DMS 273 treated with DMSO at 0.1 percent for 48 hours (cell line): ENCODE measurements at places on chromosomes 16 and 17.

DNA sequence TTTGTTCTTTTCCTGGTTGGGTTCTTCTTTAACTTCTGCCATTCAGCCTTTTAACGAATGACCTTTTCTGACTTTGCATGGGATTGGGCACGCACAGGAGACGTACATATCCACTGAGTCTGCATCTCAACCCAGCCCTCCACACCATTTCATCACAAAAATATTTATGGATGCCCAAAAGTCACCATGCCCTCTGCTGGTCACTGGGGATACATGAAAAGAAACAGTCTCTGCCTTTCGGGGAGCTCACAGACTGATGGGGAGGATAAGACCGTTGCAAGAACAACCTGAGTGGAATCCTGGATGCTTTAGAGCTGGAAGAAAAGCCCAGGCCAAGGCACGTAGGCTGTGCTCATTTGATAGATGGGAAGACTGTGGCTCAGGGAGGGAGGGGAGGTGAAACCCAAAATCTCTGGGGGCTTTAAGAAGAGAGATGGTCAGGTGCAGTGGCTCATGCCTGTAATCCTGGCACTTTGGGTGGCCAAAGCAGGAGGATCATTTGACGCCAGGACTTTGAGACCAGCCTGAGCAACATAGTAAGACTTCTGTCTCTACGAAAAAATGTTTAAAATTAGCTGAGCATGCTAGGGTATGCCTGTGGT is 7.9 kb upstream of the MT2A start:
- no peak for DNase-seq

GRCh38 chr17:78341559-78342448 is 18.1 kb downstream of the SOCS3 start:
- DNase-seq: no peak

DNA sequence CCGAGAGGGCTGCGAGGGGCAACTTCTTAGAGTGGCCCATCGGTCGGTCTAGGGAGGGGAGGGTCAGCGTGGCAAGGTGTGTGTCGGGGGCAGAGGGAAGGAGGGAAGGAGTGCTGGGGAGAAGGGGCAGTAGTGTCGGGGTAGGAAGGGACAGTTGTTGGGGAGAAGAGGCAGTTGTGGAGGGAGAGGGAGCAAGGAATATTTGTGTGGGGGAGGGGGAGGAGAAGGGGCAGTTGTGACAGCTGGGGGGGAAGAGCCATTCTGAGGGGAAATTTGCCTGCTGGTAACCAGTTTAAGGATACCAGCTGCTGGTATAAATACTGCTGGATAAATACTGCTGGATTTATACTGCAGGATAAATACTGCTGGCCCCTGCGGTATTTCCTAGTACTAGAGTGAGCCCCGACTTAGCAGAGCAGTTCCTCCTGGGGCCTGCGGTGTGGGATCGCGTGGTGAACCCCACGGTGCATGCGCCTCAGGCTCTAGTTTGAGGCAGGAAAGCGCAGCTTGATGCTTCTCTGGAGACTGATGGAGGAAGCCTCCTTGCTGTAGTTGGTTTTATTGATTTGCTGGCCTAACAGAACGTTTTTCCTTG is 309 bp downstream of the DNAH2 start:
- DNase-seq: peak; percentile 36

GRCh38 chr17:29394761-29395160 is 4.6 kb downstream of the TAOK1 start:
- DNase-seq: no peak

- DNase-seq: no peak
These were observed 33.7 kb upstream of the CDH15 start for GRCh38 chr16:89137666-89138512.

DNA sequence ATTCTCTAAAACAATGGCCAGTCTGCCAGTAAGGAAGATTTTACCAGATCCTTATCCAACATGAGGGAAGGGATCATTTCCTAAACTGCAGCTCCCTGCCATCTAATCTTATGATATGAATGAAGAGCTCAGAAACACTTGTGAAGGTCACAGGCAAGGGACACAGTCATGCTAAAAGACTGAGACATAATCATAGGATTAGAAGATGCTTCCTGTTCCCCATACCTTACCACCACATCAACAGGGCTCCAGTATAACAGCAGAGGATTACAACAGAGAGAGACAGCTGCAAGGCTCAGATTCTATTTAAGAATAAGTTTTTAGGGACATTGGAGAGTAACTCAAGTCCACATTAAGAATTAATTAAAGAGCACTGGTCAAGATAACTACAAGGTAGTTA is 93.3 kb downstream of the BRIP1 start:
- DNase-seq: no peak

GRCh38 chr17:44132275-44132821 is 8.9 kb upstream of the HDAC5 start:
- DNase-seq: no peak

DNA sequence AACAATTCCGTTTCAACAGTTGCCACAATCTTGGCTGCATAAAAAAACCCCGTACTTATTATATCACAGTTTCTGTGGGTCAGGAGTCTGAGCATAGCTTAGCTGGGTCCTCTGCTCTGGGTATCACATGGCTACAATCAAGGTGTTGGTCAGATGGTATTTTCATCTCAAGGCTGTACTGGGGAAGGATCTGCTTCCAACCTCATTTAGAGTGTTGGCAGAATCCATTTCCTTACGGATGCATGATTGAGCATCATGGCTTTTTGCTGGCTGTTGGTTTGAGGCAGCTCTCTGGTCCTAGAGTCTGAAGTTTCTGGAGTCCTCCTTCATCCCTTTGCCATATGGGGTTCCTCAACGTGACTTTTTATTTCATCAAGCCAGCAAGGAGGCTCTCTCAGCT is 177.0 kb downstream of the HAPSTR1 start:
- no peak for DNase-seq

DNA sequence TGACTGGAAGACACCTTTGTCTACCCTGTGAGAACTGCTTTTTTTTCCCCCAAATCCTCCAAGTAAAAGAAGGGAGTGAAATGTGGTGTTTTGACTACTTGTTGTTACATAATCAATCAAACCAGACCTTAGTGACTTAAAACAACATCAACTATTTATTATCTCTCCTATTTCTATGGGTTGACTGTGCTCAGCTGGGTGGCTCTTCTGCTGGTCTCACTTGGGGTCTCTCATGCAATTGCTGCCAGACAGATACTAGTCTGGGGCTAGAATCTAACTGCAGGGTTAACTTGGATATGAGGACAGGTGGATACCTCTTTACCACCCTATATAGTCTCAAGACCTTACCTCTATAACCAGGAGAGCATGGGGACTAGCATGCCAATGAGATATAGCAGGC is 141.3 kb downstream of the SALL1 start:
- DNase-seq: no peak

DNA sequence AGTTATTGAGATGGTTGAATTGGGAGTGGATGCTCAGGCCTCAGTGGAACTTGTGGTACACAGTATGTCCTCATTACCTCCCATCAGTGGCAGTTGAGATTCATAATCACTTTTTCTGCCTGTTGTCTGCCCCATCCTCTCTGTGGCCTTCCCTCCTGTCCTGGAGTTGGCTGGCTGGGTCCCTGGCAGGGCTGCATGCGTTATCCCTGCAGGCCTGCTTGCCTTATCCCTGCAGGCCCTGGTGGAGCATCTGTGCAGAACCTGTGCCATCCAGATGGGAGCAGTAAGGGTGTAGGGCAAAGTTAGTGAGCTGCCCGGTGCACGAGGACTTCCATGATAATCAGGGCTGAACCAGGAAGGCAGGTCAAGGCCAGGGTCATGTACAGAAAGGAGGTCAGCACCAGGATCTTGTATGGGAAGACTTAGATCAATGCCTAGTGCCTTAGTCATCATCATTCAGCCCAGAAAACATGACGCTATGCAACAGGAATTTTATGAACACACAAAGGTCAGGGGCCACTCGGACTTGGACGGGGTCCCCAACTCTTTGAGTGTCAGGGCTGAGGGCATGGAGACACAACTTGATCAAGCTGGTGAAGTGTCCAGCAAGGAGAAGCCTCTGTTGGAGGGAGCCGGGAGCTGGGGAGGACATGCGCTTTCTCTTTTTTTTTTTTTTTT is 47.2 kb downstream of the ABCC1 start:
- no peak for DNase-seq

GRCh38 chr16:3949287-3949686 is 68.8 kb upstream of the CREBBP start:
- no peak for DNase-seq

DNA sequence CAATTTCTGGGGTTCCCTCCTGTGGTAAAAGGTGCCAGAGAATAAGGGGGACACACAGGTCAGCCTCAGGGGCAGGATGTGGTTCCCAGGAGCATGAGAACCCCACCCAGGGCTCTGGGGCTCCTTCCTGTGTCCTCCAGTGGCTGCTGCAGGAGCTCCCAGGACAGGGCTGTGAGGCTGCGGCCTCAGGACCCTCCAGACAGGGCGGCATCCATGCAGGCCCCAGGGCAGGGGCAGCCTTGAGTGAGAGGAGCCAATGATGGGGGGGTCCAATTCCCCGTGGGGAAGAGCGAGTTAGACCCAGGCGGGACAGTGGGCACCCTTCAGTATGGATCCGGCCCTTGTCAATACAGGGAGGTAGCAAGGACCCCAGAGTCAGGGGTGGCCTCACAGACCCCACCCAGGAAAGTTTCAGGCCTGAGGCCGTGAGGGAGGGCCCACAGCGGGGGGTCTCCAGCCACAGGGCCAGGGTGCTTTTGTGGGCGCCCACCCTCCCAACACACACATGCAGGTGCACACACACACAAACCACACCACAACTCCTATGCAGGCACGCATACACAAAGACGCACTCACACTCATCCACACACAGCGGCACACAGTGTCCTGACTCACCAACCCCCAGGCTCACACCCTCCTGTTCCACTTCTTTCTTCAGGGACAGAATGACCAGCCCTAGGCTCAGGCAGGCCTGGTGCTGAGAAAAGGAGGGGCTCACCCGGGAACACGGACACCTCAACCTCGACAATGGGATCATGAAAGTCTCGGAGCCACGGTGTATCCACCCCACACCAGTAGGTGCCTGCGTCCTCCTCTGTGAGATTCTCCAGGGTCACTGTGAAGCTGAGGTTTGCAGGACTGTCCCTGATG is 1.8 kb downstream of the CD300C start:
- DNase-seq: no peak

DNA sequence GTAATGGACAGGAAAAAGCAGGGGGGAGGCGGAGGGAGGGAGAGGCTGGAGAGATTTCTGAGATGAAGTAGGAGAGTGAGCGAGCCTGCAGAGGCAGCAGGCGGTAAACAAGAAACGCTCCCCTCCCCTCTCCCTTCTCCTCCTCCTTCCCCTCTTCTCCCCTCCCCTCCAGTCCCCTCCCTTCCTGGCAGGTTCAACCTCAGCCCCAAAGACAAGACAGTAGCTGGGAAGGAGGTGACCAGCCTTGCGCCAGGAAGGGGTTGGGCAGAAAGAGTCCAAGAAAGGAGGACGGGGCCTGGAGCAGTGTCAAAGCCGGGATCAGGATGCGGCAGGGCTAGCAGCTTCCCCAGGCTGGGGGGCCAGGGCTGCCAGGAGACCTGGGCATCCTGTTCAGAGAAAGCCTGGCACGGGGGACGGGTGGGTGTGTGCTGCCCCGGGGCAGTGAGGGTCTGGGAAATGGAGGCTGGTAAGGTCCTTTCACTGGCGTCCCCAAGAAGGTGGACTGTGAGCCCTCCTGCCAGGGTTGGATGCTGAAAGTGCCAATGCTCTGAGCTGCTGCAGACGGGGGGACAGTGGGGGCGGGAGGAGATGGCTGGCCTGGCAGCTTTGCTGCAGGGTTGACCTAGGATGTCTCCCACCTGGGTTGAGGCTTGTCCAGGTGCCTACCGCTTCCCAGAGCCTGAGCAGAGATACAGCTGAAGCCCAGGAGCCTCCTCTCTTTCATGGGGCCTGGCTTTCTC is 261.6 kb upstream of the TNRC6C start:
- no peak for DNase-seq

DNA sequence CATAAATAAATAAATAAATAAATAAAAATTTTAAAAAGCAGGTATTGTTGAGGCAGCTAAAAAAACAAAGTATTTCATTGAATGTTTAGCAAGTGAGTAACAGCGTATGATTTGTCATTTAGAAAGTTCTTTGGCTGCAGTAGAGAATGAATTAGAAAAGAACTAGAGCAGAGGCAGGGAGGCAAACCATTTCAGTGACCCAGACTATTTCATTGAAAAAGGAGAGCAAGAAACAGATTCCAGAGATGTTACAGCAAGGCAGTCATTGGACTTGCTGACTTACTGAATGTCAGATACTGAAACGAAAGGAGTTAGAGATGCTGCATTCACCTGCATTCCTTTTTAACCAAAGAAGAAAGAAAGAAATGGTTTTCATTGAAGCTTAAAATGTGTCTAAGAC is 105.5 kb upstream of the HLF start:
- DNase-seq: no peak

- no peak for DNase-seq
These were observed 117.9 kb upstream of the AXIN2 start for GRCh38 chr17:65679165-65679845.

DNA sequence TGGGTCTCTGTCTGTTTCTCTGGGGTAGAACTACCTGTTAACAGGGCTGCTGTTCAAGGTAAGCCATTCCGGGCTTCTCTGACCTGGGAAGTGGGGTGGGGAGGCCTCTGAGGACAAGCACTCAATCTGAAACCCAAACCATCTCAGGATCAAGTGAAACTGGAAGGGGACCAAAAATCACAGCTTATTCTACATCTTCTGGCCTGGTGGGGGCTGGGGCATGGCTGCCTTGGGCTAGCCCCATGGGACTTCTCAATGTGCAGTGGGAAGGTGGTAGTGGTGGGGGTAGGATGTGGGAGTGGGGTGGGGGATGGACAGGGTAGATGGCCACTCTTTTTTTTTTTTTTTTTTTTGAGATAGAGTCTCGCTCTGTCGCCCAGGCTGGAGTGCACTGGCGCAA is 5.5 kb downstream of the FLOT2 start:
- DNase-seq: no peak

GRCh38 chr16:12387786-12388185 is 411.3 kb downstream of the SNX29 start:
- no peak for DNase-seq

DNA sequence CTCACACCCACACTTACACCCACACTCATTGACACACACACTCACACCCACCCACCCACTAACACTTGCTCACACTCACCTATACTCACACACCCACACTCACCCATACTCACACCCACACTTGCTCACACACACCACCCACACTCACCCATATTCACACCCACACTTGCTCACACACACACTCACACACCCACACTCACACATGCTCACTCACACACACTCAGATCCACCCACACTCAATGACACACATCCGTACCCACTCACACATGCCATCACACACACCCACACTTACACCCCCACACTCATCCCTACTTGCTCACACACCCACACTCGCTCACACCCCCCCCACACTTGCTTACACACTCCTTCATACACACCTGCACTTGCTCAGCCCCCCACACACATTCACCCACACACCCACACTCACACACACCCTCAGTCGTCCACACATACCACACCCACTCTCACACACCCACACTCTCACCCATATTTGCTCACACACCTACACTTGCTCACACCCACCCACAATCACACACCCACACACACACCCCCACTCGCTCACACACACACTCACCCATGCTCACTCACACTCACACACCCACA is 321.1 kb upstream of the N4BP1 start:
- no peak for DNase-seq

DNA sequence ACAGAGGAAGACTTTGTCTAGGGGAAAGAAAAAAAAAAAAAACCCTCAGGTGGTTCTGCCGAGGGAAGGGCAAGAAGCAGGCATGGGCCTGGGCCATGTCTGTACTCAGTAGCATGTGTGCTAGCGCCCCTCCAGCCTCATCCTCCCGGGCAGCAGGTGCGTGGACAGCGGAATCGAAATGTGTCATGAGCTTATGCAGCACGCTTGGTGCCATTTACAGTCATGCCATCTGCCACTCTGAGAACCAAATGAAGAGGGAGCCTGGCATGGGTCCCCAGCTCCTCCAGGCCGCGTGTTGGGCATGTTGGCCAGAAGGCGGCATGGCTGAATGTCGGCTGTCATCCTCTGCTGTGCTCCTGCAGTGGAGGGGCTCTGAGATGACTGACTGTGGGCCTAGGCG is 31.4 kb downstream of the CRAMP1 start:
- DNase-seq: no peak
